ENCODE measurements at places on chromosomes 13 and 19.
A peak's percentile ranks its signal among the peaks of the same experiment; 100 is the strongest.

DNA sequence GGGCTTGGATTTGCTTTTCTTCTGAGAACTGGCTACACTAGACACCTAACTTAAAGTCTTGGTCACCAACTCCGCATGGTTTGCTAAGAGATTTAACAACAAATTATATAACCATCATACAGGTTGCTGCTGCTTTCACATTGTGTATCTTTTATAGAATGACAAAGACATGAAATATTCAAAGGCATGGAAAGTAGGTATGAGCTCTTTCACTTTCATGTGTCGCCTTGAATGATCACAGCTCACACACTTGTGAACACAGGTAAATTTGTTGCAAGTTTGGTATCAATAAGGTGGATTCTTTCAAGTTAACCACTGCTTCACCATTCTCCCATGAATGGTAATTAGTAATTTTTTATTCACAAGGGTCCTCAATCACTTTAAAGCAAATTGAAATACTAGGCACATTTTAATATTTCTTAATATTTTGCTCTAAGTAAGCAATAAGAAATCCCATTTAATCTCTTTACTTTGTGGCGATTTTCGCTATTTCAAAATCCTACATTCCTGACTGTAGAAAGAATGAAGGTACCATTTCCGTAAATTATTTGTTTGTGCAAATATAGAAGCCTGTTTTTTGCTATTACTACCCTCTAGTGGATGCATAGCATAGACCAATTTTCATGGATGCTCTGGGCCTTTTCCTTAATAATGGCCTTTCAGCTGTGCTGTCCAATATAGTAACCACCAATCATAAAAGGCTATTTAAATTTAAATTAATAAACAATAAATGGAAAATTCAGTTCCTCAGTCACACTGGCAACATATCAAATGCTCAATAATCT, 45.5 kb upstream of the FREM2 start:
- DNase-seq = no peak

GRCh38 chr19:52343548-52343947, 7.5 kb downstream of the ZNF610 start:
- DNase-seq = peak; percentile 25

GRCh38 chr13:51067210-51067701, 43.8 kb downstream of the C13orf42 start:
- DNase-seq = no peak

DNA sequence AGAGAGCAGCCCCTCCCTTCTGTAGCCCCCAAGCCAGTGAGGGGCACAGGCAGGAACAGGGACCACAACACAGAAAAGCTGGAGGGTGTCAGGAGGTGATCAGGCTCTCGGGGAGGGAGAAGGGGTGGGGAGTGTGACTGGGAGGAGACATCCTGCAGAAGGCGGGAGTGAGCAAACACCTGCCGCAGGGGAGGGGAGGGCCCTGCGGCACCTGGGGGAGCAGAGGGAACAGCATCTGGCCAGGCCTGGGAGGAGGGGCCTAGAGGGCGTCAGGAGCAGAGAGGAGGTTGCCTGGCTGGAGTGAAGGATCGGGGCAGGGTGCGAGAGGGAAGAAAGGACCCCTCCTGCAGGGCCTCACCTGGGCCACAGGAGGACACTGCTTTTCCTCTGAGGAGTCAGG, 4.2 kb downstream of the KLK3 start:
- DNase-seq = peak; percentile 71

- no peak for DNase-seq
Observed at GRCh38 chr13:109569958-109570711, 216.2 kb downstream of the IRS2 start.

DNA sequence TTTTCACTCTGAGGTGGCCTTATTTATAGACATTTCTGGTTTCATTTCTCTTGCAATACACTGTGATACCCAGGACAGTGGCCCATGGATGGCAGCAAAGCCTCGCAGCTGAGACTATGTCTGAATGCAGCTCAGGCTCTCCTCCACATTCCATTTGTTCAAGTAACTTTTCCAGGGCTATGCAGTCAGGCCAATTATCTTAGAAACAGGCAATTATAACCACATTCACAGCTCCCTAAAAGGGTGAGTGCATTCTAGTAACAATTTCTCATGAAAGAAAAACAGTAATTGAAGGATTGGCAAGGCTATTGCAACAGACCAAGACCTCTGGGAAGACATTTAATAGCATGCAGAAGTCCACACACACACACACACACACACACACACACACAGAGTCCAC, 264.0 kb downstream of the TBC1D4 start:
- no peak for DNase-seq

- DNase-seq = no peak
Observed at GRCh38 chr19:27767234-27767633, 1445.7 kb downstream of the UQCRFS1 start.

GRCh38 chr13:100789025-100789424, 114.4 kb upstream of the TMTC4 start:
- DNase-seq = no peak

- no peak for DNase-seq
Observed at GRCh38 chr13:43470610-43471009, 316.2 kb downstream of the ENOX1 start.

DNA sequence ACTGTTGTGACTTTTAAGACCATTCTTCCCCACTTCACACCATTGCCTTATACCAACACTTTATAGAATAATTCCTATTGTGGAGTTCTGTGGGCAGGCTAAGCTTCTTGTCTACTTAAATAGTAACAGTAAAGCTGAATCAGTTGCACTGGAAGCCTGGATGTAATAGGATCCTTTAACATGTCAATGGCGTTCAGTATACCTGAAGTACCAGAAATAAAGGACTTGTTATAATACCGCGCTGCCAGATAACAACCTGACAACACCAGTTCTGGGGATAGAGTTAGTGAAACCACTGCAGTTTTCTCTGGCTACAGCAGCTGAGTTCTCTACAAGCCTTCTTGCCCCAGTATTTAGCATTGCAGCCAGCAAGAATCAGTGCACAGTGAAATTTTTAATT, 52.0 kb upstream of the TNFRSF19 start:
- no peak for DNase-seq

DNA sequence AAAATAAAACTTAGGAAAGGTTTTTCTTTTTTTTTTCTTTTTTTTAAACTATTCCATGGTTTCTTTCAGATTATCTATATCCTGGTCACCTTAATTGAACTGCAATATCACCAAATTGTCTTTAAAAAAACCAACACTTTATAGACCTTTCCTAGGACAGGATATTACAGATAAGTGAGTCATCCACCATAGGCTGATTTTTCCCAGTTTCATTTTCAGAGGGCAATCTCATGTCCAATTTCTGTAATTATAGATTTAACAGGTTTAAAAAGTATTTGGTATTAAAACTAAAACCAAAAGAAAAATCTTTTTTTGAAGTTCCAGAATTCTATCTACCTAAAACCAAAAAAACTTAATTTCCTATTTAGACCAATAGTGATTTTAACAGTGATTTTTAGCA, 13.2 kb downstream of the SPART start:
- no peak for DNase-seq

- DNase-seq = no peak
Observed at GRCh38 chr19:8552810-8553209, 24.4 kb downstream of the MYO1F start.

DNA sequence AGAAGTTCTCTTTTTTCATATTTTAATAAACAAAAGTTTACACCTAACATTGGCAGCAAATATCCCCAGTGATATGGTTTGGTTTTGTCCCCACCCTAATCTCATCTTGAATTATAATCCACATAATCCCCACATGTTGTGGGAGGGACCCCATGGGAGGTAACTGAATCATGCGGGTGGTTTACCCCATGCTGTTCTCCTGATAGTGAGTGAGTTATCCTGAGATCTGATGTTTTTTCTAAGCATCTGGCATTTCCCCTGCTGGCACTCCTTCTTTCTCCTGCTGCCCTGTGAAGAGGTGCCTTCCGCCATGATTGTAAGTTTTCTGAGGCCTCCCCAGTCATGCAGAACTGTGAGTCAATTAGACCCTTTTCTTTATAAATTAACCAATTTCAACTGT, 214.7 kb downstream of the SLITRK1 start:
- DNase-seq = no peak

DNA sequence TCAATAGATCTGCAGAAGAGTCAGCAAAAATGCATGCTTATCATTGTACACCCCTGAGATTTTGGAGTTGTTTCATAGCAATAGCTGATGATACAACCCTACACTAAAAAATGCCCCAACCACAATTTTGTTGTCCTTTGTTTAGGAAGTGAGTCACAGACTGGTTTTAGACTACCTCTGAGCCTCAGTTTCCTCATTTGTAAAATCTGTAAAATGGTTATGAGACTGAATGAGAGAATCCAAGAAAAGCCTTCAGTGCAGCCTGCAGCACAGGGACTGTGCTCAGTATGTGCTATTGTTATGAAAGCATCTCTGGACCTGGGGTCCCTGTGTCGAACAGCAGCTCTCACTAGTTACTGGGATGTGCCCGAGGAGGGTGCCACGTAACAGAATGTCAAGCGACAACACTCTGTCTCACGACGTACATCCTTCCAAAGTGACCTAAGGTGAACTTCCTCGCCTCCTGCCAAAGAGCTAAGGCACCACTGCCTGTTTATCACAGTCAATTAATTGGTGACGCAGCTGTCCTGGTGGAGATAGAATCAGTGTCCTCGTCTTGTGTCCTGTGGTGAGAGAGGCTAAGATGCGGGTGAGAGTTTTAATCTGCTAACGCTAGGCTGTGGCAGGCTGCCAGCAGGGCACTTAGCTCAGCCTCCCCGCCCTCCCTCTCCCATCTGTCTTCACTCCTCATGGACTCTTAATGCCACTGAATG, 18.1 kb downstream of the DHRS12 start:
- peak; percentile 26 for DNase-seq

DNA sequence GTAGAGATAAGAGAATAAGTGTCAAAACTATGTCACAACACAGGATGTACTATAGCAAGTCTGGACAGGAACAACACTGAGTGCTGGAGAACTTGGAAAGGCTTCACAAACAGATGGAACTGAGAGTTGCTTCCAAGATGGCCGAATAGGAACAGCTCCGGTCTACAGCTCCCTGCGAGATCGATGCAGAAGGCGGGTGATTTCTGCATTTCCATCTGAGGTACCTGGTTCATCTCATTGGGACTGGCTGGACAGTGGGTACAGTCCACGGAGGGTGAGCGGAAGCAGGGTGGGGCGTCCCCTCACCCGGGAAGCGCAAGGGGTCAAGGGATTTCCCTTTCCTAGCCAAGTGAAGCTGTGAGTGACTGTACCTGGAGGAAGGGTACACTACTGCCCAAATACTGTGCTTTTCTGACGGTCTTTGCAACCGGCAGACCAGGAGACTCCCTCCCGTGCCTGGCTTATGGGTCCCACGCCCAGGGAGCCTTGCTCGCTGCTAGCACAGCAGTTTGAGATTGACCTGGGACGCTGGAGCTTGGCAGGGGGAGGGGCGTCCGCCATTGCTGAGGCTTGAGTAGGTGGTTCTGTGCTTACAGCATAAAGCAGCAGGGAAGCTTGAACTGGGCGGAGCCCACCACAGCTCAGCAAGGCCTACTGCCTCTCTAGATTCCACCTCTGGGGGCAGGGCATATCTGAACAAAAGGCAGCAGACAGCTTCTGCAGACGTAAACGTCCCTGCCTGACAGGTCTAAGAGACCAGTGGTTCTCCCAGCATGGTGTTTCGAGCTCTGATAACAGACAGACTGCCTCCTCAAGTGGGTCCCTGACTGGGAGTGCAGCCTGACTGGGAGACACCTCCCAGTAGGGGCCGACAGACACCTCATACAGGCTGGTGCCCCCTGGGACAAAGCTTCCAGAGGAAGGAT, 46.0 kb downstream of the USP12 start:
- no peak for DNase-seq

- DNase-seq = no peak
Observed at GRCh38 chr13:31056644-31057271, 104.9 kb downstream of the HSPH1 start.

- DNase-seq = no peak
Observed at GRCh38 chr19:1364070-1364704, 19.5 kb upstream of the NDUFS7 start.

DNA sequence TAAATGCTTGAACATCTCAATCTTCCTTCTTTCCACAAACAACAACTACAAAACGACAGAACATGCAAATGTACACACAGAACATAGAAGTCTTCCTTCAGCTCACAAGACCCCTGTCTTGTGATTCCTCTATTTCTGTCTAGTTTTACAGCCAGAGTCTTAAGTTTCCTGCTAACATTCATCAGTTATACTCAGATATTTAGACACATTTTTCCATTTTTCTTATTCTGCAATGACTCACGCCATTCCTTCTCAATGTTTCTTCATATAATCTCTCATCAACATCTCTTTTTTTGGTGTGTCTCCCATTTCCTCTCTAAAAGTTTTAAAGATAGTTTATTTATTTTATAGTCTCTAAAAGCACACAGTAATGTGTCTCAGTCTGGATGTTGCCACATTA, 1872.9 kb upstream of the PCDH20 start:
- DNase-seq = no peak

DNA sequence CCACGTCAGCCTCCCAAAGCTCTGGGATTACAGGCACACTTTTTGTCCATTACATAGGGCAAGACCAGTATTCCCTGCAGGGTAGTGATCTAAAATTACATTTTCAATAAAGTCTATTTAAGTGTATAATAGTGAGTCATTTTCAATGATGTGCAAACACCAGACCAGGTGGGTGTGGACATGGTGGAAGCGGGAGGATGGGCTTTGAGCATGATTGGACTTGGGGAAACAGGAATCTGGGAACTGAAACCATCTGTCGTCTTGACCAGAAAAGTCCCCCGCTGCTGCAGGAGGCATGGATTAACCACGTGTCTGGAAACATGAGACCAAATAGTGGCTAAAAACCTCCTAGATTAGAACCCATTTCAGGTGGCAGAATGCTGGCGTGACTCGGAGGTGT, 4.9 kb downstream of the FXYD3 start:
- DNase-seq = peak; percentile 70

DNA sequence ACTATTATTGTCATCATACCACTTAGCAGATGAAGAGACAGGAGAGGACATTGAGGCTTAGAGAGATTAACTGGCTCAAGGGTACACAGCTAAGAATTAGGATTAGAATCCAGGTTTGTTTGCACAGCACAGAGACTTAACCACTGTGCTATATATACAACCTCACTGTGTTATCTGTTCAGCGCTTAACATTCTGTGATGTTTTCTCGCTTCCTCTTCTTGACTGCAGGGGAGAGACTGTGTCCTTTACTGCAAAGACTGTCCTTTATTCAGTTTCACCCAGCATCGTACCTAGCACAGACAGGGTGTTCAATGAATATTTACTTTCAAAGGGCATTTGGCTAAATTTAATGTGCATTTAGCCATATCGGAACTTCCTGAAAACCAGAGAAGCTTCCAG, 54.9 kb upstream of the PCDH8 start:
- no peak for DNase-seq

GRCh38 chr19:3084943-3085342, 9.2 kb upstream of the GNA11 start:
- peak; percentile 96 for DNase-seq

All from colonic mucosa (tissue), 4 donors.